ENCODE measurements at places on chromosomes 7 and 10. TPM values are rescaled to one million over a fixed set of nuclear protein-coding genes. Genes with fewer than 3 reads are reported as not detected.

DNA sequence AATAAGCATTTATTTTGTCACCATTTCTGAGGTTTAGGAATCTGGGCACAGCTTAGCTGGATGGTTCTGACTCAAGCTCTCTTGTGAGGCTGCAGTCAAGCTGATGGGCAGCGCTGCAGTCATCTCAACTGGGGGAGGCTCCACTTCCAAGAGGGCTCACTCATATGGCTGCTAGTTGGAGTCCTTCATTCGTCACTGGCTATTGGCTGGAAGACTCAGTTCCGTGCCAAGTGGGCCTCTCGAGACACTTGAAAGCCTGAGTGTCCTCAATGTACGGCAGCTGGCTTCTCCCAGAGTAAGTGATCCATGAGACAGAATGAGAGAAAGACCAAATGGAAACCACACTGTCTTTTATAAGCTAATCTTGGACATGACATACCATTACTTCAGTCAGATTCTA is 21.6 kb upstream of the COL13A1 start:
- DNase-seq, result no peak

- no peak for DNase-seq
Measured at GRCh38 chr7:155109121-155109520, 39.0 kb downstream of the HTR5A start.

DNA sequence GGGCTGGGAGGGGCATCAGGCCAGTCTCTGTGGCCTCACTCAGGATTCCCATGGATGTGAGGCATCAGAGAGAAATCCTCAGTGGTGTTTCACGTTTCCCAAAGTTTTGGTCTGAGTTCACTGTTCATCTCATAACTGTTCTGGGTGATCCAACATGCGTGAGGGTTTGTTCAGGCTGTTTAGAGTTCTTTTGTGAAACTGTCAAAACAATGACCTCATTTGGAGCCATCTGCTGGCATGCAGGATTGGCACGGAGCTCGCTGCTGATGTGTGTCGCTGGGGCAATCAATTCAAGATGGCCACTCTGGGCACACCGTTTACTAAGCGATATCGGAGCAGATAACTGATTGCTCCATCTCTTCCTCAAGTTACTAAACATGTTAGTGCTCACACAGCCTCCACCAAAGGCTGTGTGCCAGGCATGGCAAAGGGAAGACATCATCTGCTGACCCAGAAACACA is 365.6 kb downstream of the WDR11 start:
- no peak for DNase-seq

DNA sequence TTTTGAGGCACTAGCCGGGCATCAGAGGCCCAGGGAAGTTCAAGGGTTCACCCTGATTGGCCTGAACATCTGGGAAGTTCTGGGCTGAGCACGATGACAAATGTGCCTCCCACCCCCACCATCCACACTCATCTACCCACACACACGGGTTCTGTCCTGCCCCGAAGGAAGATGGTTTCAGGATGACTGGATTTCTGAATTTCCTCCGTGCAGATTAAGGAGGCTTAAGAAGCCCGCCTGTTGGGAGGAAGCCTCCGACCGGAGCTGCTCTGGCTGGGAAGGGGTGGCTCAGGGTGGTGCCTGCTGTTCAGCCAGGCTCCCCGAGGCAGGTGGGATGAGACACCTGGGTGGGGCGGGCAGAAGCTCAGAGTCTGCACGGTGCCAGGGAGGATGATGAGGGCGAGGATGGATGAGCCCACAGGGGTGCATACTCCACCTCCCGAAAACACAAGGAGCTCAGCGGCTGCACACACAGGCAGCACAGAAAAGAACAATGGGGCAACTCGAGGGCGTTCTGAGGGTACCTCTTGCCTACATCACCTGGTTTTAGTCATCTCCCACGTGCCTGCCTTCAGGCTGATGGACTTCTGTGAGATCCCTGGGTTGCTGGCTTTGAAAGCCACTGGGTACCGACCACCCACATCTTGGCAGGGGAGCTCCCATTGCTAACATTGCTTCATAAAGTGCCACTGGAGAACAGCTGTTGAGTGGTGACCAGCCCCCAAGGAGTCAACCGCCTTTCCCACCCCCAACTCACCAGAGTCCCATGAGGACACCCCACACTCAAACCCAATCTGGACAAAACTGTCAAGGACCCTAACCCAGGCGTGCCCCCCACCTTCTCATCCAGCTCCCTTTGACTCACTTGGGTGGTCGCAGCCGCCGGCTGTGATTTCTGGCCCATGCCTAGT is 41.2 kb downstream of the CALML3 start:
- DNase-seq, result no peak

GRCh38 chr10:49089152-49089551 is 26.2 kb downstream of the VSTM4 start:
- DNase-seq, result no peak

Gene CYP3A4
- not detected for total RNA-seq

Gene PLXNA4
- not detected for total RNA-seq

Gene ELFN1
- total RNA-seq, result 0.12 TPM

Gene MYO1G
- 107 TPM for total RNA-seq
